ENCODE measurements at places on chromosomes 13 and 19.

DNA sequence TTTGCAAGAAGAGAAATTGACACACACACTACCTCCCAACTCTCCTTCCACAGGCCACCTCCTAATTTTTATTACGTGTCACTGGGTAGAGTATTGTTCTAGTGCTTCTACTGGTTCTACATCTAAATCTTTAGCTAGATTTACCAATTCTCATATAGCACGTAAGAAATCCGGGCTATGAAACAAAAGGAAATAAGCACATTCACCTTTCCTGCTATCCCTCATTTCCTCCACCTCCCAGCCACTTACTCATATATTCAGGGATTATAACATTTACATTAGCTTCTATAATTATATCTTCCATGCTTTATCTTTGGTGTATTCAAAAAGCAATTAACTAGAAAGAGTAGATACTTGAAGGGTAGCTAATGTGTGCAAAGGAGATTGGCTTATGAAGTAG lies 39.7 kb downstream of the USP12 start:
- DNase-seq, result no peak

- DNase-seq, result peak; percentile 60
These were observed 19.6 kb downstream of the IER2 start for GRCh38 chr19:13169769-13170168.

- no peak for DNase-seq
These were observed 95.3 kb upstream of the TM9SF2 start for GRCh38 chr13:99405966-99406365.

DNA sequence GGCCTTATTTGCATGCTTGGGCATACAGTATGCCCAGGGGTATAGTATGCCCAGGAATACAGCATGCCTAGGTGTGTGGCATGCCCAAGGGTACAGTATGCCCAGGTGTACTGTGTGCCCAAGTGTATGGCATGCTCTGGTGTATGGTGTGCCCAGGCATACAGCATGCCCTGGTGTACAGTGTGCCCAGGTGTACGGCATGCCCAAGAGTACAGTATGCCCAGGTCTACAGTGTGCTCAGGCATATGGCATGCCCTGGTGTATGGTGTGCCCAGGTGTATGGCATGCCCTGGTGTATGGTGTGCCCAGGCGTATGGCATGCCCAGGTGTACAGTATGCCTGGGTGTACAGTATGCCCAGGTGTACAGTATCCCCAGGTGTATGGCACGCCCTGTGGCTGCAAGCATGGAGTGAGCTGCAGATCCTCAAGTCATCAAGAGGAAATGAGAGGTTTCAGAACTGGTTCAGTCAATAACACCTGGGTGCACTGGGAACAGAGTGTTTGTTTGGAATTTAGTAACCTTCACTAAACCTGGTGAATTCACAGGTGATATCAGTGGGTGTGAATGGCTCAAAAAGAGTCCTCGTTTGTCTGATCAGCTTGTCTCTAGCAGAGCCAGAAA lies 7.8 kb upstream of the C13orf42 start:
- DNase-seq, result no peak

All from AG10803 (cell line).